ENCODE measurements at places on chromosomes 7 and 10.

DNA sequence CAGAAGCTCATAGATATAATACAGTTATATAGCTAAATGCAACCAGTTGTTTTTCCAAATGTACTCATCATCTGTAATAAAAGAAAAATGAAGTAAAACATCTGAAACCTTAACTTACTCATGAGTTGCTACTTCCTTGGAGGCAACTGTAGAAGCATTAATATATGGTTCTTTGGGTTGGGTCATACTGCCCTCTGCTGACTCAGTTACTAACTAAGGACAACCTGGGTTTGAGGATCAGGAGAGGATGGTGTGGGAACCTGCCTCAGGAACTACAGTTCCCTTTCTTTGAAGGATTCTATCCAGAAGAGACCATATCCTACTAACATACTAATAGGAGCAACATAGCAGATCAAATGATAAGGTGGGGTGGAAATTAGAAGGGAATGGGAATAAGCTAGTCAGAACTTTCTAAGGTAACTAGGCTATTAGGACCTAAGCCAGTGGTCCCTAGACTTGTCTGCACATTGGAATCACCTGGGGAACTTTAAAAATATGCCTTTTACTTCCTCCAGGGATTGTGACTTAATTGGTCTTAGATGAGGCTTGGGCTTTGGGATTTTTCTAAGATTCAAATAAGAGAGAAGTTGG lies 20.7 kb downstream of the COX15 start:
- no peak for DNase-seq

DNA sequence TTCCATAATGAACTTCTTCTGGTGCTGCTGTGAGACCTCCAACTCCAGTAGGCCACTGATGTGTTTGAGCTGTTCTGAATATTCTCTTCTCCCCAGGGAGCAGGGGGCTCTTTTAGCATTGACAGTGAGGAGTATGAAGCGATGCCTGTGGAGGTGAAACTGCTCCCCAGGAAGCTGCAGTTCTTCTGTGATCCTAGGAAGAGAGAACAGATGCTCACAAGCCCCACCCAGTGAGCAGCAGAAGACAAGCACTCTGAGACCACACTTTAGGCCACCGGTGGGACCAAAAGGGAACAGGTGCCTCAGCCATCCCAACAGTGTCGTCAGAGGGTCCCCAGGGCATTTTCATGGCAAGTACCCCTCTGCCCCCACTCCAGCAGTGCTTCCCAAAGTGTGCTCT lies 49.3 kb downstream of the DENND11 start:
- no peak for DNase-seq

GRCh38 chr7:111780527-111780926 lies 218.2 kb upstream of the IMMP2L start:
- no peak for DNase-seq

- no peak for DNase-seq
Observed at GRCh38 chr7:140745266-140746058, 49.0 kb downstream of the NDUFB2 start.

DNA sequence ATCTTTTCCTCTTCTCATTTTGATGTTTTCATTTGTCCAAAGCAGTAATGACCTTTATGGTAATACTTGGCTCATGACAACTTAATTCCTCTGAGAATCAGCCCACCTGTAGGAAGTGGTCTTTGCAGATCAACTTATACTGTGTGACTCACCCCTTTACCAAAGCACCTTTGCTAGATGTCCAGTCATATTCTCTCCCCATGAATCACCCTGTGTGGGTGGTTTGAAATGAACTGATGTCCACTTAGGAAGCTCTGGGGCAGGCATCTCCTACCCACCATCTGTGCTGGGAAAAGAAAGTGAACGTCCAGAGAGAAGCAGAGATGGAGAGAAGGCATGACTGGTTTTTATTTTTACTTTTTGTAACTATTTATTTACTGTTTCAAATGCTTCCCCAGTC lies 410.3 kb downstream of the KIF20B start:
- no peak for DNase-seq

GRCh38 chr10:34254596-34254995 lies 560.5 kb downstream of the PARD3 start:
- no peak for DNase-seq

- DNase-seq = no peak
Observed at GRCh38 chr10:61284222-61284890, 168.8 kb downstream of the TMEM26 start.

- no peak for DNase-seq
Observed at GRCh38 chr10:79101560-79102497, 33.1 kb downstream of the ZMIZ1 start.

- no peak for DNase-seq
Observed at GRCh38 chr10:43372765-43373361, 1.4 kb downstream of the FXYD4 start.

- no peak for DNase-seq
Observed at GRCh38 chr7:13151978-13152377, 464.5 kb downstream of the ARL4A start.

GRCh38 chr10:75048669-75049098 lies 62.8 kb upstream of the SAMD8 start:
- no peak for DNase-seq

DNA sequence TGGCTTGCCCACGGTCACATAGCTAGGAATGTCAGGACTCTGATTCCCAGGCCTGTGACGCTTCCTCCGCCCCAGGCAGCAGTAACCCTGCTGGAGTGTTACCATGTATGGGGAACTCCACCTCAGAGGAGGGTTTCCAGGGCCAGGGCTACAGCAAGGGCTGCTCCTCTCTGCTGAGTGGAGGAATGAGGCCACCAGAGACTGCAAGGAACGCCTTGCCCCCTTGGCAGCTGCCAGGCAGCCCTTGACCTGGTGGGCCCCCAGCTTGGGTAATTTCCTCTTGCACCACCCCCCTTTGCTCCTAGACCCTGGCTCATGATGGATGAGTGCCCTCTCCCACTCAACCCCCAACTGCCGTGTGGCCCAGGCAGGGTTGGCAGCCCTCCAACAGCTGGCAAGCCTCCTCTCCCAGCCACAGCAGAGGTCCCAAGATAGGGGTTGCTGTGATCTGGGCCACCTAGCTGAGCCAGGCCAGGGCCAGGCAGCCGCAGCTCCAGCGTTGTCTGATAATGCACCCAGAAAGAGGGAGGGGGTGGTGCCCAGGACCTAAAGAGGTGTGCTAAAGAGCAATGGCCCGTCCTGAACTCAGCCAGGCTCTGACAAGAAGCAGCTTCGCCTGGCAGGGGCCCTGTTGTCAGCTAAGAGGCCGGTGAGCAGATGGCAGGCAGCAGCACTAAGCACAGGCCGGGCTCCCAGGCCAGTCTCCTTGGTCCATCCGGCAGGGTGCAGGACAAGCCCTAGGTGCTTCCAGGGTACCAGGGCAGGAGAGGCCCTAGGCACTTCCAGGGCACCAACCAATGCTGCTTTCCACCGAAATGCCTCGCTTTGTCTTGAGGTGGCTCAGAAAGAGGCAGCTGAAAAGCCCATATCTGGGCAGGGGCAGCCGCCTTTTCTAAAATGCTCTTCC lies 35.4 kb downstream of the DRGX start:
- no peak for DNase-seq

- no peak for DNase-seq
Observed at GRCh38 chr7:134942690-134943466, 43.4 kb upstream of the AGBL3 start.

DNA sequence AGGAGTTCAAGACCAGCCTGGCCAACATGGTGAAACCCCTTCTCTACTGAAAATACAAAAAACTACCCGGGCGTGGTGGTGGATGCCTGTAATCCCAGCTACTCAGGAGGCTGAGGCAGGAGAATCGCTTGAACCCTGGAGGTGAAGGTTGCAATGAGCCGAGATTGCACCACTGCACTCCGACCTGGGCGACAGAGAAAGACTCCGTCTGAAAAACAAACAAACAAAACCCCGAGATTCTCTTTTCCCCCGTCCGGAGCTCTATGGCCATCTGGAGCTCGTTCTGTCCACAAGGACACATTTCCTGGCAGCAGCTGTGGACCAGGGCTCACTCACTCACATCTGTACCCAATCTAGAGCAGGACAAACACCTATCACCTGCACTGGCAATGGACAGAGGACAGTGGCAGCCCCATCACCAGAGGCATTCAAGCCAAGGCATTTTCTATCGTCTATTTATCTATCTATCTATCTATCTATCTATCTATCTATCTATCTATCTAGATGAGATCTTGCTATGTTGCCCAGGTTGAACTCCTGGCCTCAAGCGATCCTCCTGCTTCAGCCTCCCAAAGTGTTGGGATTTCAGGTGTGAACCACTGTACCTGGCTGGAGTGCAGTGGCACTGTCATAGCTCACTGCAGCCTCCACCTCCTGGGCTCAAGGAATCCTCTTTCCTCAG lies 167.1 kb upstream of the TNRC18 start:
- DNase-seq = no peak

- no peak for DNase-seq
Observed at GRCh38 chr10:111131168-111131799, 54.5 kb downstream of the ADRA2A start.

GRCh38 chr10:22314852-22315251 lies 1.3 kb upstream of the COMMD3 start:
- DNase-seq = no peak

GRCh38 chr7:139702313-139702731 lies 75.5 kb downstream of the HIPK2 start:
- no peak for DNase-seq

GRCh38 chr10:93566435-93567276 lies at the start of gene FFAR4:
TSS of gene FFAR4 (plus strand) at chr10:93566665. CDS start at chr10:93566721, 56 bp downstream.
- DNase-seq = no peak

DNA sequence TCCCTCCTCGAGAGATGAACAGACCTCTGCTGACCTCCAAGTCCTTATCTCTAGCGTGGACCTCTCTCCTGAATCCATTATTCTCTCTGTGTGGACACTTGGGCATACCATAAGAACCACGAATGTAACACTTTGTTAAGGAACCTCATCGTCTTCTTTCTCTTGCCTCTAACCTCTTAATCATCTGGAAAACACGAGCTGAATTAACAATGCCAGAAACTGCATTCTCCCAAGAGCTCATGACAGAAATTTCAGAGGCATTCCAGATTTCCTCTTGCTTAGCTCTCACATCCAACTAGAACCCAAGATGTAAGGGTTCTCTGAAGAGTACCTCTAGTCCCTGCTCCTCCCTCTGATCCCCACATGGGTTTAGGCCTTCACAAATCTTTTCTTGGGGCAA lies 101.5 kb downstream of the TRIL start:
- DNase-seq = no peak

- DNase-seq = no peak
Observed at GRCh38 chr7:68121655-68122054, 1125.0 kb downstream of the TYW1 start.

DNA sequence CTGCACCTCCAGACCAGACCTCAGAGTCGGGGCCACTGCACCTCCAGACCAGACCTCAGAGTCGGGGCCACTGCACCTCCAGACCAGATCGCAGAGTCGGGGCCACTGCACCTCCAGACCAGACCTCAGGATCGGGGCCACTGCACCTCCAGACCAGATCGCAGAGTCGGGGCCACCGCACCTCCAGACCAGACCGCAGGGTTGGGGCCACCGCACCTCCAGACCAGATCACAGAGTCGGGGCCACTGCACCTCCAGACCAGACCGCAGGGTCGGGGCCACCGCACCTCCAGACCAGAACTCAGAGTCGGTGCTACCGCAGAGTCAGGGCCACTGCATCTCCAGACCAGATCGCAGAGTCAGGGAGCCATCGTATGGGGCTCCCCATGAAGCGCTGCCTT lies 105.9 kb downstream of the ACTR3B start:
- DNase-seq = no peak

GRCh38 chr10:71285180-71285545 lies 33.9 kb upstream of the SLC29A3 start:
- DNase-seq = peak; percentile 17

- DNase-seq = peak; percentile 1
Observed at GRCh38 chr10:63464402-63465292, 1.1 kb downstream of the JMJD1C start.

DNA sequence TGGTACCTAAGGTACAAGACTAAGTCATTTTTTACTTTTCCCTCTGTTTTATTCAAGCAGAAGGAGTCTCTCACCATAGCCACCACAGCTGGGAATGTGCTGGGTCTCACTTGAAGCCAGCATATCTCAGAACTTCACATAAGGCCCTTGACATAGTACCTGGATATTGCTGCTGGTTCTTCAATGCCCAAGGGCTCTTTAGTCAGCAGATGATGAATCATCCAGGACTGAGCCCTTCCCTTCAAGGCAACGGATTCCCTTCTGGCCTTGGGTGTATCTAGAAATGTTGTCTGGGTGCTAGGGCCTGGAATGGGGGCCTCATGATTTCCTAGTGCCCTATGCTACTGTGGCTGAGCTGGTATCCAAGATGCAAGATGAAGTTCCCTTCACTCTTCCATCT lies 93.9 kb downstream of the ADCYAP1R1 start:
- DNase-seq = no peak

DNA sequence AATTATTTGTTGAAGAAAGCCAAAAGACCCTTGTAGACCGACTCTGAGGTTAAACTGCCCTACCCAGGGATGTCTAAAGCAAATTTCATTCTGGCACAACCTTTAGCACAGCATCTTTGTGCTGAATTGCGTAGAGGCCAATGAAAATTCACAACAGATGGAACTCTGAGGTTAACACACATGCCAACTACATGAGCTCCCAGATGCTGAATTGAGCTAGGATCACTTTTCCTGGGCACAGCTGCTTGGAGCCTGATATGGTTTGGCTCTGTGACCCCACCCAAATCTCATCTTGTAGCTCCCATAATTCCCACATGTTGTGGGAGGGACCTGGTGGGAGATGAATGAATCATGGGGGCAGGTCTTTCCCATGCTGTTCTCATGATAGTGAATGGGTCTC lies 158.0 kb upstream of the PTN start:
- DNase-seq = no peak

- no peak for DNase-seq
Observed at GRCh38 chr7:95549818-95550529, 46.3 kb downstream of the PDK4 start.

- no peak for DNase-seq
Observed at GRCh38 chr7:154167807-154168206, 115.6 kb downstream of the DPP6 start.
